Lung (tissue), 17 donors: ENCODE measurements at places on chromosomes 12 and 14. TPM values are rescaled to one million over a fixed set of nuclear protein-coding genes. Genes with fewer than 3 reads are reported as not detected.

NANOG gene
- total RNA-seq: 0.49 TPM

MAP3K9 gene
- 14.0 TPM for total RNA-seq

GYS2 gene
- not detected for total RNA-seq

SLC25A47 gene
- 0.12 TPM for total RNA-seq

ATP5F1B gene
- total RNA-seq: 529 TPM

ACVRL1 gene
- total RNA-seq: 186 TPM

HHIPL1 gene
- 4.0 TPM for total RNA-seq

CD69 gene
- total RNA-seq: 17.4 TPM
